ENCODE measurements at places on chromosomes 6 and 20.

GRCh38 chr6:38016824-38017223 is 197.3 kb downstream of the ZFAND3 start:
- DNase-seq, result no peak

GRCh38 chr20:63343460-63344445 is 17.4 kb downstream of the CHRNA4 start:
- no peak for DNase-seq

GRCh38 chr6:13470238-13471140 is 16.9 kb downstream of the GFOD1 start:
- DNase-seq, result no peak

DNA sequence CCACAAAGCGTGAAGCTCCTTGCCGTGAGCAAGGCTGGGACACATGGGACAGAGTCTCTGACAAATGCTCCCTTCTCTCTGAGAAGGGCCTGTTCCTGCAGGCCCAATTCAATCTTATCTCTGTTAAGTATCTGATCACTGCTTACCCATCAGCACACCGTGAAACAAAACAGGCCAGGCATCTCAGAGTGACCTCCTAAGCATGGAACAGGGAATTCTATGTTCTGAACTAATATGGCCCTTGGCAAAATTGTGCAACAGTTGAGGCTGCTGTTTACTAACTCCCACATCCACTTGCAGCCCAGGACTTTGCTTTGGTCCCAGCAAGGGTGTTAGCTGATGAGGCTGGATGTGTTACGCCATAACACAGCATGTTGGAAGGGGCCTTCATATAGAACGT is 79.2 kb downstream of the GCLC start:
- no peak for DNase-seq

DNA sequence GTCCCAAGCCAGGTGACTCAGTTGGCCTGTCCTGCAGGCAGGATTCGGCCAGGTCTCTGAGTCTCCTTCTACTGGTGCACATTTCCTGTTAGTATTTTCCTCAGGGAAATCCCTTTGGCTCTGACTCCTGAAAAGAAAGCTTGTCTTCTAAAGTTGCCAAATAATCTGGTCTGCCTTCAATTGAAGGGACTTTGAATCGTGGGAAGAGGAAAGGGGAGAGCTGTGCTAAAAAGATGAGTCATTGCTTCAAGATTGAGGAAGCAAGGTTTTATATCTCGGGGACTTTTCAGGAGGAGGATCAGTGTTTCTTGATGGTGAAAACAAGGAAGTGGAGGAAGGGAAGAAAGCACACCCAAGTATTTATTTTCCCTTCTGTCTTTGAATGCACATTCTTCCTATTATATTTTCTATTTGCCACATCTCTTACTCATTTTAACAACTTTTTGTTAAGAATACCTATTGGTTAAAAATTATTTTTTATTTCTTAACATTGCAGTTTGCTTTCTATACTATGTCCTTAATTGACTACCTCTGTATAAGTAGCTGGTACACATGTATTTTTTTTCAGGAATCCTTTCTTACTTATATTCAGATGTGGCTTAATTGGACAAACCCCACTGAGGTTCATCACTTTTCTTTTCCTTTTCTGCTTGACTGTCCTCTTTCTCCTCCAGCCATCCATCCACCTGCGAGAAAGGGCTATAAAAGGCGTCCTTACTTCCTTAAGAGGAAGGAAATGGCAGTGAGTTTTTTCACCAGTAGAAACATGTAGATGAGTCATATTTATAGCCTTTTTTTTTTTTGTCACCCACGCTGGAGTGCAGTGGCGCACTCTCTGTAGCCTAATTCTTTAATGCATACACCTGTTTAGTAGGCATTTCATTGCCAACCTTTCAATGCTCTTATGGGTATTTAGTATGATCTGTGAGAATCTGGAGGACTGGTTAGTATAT is 15.0 kb upstream of the IFNGR1 start:
- no peak for DNase-seq

GRCh38 chr6:1503811-1504210 is 105.9 kb upstream of the FOXC1 start:
- DNase-seq, result no peak

GRCh38 chr6:14100138-14100537 is 17.4 kb upstream of the CD83 start:
- DNase-seq, result no peak

DNA sequence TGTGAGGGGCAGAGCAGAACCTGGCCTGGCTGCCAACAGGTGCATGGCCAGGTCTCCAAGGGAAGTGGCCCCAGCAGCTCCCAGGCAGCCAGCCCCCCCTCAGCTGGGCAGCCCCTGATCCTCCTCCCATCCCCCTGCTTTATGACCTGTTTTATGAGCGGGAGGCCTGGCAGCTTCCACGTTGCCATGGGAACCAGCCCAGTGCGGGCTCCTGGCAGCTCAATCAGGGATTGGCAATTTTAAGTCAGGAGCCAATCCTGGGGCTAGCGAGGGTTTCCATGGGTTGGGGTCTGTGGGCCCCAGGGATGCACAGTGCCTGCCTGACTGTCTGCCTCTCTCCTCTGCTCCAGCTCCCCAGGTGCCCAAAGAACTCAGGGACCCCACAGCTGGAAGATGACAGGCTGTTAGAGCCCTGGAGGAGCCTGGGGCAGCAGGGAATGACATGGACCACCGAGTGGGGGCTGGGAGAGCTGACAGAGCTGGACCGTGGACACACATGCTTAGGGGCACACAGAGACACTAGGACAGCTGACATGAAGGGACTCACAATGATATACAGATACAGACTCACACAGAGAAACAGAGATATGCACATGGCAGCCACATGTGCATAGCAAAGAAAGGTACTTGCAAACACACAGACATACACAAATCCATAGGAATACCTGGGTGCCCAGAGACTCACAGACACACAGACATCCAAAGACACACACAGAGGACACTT is 56.5 kb upstream of the SIRPA start:
- DNase-seq, result no peak

DNA sequence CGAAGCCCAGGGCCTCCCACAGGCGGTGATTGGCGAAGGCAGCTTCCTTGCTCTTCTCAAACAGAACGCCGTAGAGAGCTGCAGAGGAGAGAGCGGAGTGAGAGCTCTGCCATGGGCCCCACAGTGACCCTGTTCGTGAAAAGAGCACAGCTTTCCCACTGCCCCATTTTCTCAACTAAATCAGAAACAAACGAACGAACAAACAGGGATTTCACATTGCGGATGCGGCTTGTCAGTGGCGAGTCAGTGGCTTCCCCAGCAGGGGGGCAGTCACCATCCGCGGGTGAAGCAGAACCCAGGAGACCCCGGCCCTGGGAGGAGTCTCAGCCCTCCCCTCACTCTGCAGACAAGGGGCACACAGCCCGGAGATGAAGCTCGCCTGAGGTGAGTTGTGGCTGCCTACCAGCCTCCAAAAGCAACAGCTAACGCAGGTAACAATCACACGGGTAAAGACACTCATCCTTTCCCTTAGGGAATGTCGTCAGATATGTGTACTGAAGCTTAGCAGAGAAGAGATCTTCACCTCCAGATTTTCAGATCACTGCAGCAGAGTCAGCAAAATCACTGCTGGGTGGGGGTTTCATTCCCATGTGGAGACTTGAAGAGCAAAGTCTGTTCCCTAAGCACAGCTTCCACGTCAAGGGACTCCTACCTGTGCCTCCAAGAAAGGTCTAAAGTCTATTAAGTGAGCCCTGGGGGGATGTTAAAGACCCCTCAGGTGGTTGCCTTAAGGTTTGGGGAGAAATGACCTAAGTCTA is 51.2 kb upstream of the GPR31 start:
- DNase-seq, result no peak

DNA sequence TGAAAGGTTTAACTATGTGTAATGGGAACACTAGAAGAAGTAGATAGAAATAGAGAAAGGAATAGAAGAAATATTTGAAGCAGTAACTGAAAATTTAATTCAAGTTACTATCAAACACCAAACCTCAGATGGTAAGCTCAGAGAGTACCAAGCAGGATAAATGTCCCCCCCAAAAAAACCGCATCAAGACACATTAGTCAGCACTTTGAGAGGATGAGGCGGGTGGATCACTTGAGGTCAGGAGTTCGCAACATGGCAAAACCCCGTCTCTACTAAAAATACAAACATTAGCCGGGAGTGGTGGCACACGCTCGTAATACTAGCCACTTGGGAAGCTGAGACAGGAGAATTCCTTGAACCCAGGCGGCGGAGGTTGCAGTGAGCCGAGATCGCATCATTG is 253.1 kb downstream of the C6orf118 start:
- DNase-seq, result no peak

GRCh38 chr6:5333658-5334057 is 72.3 kb downstream of the FARS2 start:
- no peak for DNase-seq

DNA sequence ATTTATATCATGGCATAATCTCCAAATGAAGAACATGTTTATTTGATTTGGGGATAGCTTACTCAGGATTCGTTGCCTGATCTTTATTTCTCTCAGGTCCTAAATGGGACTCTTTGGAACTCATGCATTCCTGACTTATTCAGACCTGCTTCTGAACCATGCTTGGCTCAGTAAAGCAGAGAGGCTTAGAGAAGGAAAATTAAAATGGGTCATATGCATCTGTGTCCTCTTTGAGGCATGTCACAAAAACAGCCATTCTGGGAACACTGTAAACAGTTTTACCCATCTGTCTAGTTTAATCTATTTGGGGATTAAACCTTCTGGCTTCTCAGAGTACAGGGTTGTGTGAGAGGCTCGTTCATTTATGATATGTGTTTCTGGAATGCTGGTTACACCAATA is 1017.3 kb downstream of the KIF16B start:
- no peak for DNase-seq

GRCh38 chr6:157346373-157346772 is 23.1 kb upstream of the TMEM242 start:
- no peak for DNase-seq

DNA sequence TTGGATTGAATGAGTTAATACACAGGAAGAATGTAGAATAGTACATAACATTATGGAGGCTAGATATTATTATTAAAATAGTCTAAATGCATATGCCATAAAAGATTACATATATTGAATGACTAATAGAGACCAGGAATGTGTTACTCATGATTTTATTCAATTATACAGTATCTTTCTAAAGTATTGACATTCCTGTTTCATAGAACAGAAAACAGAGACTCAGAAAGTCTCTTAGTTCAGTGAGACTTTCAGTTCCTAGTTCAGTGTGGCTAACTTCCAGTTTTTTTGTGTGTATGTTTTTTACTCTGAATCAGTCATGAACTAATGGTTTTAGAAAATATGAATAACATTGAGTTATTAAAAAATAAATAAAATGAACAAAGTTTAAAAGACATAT is 34.6 kb upstream of the TMEM244 start:
- no peak for DNase-seq

Measured in stimulated activated CD4-positive, alpha-beta T cell treated with anti-CD3 and anti-CD28 coated beads, Interleukin-2, amount 100 ng/mL, for 48 hours (primary cell).